Caki2 (cell line): ENCODE measurements at places on chromosomes 1 and 21.

- DNase-seq: no peak
Measured at GRCh38 chr21:29726044-29726443, 213.8 kb downstream of the GRIK1 start.

DNA sequence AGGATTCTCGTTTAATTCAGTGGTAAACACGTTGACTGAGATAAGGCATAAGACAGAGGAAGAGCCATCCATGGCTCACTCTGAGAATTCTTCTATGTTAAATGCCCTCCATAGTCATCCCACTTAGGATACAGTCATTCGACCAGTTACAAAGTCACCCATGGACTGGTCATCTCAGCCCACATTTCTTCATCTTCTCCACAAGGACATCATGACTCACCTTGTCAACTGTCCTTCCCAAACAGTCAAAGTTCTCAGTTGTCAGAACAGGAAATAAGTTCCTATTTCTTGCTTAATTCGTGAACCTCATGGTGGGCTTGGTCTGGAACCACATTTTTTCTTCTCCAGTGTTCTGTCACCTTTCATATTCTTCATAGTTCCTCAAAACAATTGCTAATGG, 133.2 kb downstream of the TGFB2 start:
- DNase-seq: no peak

- no peak for DNase-seq
Measured at GRCh38 chr1:219121679-219122078, 52.0 kb upstream of the LYPLAL1 start.

DNA sequence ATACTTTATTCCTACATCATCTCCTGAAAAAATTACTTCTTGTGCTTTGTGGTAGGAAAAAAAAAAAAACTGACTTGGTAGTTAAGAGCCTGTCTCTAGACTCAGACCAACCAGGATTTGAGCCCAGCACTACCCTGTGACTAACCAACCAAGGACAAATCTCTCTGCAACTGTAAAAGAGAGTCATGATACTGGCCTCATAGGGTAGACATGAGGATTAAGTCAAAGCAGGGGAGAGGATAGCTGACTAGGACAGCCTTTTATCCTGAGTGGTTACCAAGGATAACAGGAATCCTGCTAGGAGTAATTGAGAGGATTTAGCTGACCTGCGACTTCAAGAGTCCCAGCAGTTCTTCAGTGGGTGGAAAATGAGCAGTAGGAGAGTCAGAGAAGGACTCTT, 112.8 kb downstream of the C1orf21 start:
- DNase-seq: no peak

DNA sequence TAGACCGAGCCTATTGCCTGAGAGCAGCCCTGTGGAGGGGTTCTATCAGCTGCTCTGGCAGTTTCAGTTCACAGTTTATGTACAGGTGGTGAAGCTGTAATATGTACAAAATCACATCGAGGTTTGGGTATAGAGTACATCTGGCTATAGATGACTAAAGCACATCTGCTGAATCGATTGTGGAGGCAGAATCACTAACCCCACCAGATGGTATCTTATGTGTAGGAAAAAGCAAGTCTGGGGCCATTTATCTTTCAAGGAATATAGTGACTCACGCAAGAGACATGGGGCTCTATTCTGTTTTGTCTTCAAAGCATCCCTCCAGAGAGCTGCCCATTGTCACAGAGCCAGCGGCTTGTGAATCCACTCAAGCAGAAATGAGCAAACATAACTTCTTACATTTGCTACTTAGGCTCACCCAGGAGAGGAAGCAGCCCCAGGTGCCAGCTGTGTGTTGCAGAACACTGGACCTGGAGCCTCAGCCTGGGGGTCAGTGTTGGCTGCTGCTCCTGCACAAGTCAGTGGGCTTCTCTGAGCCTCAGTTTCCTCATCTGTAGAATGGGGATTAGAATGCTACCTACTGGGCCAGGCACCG, 21.3 kb downstream of the MIIP start:
- DNase-seq: peak; percentile 82

DNA sequence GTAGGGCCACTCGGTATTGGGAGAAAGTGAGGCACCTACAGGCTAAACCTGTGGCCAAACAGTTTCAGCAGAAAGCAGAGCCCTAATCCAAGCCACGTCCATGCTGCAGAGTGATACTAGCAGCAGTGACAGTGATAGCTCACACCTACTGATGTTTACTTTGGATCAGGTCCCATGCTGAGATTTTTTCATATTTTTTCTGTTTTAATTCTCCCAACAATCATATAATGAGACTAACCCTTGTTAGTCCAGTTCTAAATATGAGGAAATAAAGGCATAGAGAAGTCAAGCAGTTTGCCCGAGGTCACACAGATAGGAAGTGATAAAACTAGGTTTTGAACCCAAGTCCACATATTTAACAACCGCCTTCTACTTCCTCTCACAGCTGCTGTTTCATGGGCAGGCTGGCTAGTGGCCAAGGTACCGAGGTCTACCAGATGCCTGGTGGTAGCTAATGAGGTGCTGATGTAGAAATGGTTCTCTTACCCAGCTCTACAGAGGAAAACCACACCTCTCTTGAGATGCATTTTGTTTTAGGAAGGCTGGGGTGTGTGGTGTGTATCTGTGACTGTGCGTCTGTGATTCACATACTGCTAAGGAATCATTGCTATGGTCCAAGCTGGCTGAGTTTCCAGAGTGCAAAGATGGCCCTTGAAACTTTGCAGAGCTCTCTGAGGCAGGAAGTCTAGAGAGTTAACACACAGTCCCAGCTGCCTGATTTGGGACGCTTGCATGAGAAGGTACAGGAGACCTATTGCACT, 80.3 kb upstream of the ARTN start:
- peak; percentile 35 for DNase-seq

DNA sequence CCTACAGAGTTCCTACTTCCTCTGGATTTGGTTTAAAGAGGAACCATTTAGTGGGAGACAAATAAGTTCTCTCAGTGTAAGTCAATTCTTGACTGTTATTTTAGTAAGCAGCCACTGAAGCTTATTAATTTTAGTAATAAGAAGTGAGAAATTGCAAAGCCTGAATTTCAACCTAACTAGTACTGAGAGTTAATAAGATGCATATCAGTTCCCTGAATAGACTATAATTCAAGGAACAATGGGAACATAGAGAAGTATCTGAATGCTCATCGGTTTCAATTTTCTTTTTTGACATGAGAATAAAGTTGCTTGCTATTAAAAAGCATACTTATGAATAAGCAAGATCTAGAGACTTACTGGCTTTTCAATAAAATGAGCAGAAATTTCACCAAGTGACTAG, 8.0 kb upstream of the PPT1 start:
- no peak for DNase-seq

- DNase-seq: no peak
Measured at GRCh38 chr1:223038288-223039006, 104.6 kb downstream of the TLR5 start.

GRCh38 chr1:109181085-109181806, 32.5 kb upstream of the SARS1 start:
- DNase-seq: peak; percentile 80

- DNase-seq: no peak
Measured at GRCh38 chr1:43446881-43447835, 6.6 kb downstream of the HYI start.

DNA sequence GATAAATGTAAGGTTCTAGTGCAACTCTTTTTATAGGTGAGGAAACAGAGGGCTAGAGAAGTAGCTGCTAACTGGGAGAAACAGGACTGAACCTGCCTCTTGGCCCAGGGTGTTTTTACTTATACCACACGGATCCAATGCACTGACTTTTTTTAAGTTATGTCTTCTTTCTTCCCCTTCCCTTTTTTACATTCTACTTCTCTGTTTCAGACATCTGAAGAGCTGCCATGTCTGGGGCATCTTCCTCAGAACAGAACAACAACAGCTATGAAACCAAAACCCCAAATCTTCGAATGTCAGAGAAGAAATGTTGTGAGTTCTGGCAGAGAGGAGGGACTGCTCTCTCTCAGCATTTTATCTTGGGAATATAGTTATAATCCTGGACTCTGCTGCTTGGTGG, 1.4 kb downstream of the PFKFB2 start:
- no peak for DNase-seq

- no peak for DNase-seq
Measured at GRCh38 chr1:195763907-195764374, 844.3 kb downstream of the KCNT2 start.

DNA sequence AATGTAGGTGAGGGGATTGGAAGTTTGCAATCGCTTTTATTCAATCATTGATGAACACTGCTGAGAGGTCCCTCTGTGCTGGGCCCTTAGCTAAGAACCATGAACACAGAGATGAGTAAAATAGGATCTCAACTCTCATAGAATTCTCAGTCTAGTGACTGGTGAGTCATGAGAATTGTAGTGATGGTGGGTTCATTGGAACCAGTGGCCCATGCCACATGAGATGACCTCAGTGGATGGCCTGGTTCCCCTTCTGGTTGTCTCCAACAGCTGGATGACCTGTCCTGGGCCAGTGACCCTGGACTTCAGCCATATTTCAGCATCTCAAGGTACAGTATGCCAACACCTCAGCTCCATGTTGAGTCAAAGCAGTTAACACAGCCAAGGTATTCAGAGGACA, 21.3 kb upstream of the S100A10 start:
- no peak for DNase-seq

GRCh38 chr1:82086739-82087138, 286.0 kb downstream of the ADGRL2 start:
- DNase-seq: peak; percentile 25

- DNase-seq: no peak
Measured at GRCh38 chr1:117590273-117590925, 15.4 kb upstream of the TENT5C start.

- no peak for DNase-seq
Measured at GRCh38 chr1:6989212-6990159, 204.2 kb downstream of the CAMTA1 start.

- DNase-seq: peak; percentile 2
Measured at GRCh38 chr1:102191723-102192122, 195.0 kb upstream of the OLFM3 start.

DNA sequence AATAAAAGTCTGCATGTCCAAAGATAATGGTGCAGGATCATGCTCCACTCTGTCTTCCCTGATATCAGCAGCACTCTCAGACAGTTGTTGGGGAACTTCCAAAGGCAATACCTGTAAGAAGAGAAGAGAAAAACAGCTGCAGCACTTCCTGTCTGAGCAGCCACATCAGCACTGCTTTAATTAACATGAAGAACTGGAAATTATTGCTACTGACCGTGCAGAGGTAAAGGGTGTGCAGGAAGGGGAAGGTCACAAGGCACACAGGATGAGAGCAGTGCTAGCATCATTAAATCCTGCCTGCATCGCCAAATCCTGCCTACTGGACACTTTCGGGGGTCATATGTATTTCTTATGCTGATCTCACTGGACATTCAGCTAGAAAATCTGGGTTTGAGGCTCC, 379.0 kb downstream of the LMX1A start:
- no peak for DNase-seq

GRCh38 chr1:99603699-99604560, 42.0 kb upstream of the PALMD start:
- DNase-seq: no peak

GRCh38 chr21:44458971-44459711, 3.8 kb downstream of the LRRC3 start:
- DNase-seq: no peak

DNA sequence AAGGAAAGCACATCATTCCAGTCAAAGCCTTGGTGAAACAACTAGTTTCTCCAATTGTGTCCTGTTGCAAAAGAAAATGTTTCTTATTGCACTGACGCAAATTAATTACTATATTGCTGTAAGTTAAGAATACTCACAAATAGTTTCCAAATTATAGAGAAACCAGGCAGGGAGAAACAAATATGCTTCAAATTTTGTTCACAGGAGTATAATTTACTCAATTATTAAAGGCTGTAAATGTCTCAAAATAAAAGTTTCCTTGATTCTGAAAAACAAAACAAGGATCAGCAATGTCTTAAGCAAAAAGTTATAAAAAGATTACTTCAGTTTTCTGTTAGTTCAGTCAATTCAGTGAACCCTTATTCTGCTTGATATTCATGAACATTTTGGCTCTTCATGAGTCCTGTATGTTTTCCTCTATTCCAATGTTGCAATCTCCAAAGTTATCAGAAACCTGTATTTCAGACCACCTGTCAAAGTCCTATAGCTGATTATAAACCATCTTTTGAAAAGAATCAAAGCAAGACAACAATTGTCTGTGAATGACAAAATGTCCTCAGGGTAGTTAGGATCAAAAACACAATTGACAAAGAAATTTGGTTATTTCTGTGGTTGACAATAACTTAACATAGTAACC, 11.7 kb upstream of the SYPL2 start:
- DNase-seq: no peak

DNA sequence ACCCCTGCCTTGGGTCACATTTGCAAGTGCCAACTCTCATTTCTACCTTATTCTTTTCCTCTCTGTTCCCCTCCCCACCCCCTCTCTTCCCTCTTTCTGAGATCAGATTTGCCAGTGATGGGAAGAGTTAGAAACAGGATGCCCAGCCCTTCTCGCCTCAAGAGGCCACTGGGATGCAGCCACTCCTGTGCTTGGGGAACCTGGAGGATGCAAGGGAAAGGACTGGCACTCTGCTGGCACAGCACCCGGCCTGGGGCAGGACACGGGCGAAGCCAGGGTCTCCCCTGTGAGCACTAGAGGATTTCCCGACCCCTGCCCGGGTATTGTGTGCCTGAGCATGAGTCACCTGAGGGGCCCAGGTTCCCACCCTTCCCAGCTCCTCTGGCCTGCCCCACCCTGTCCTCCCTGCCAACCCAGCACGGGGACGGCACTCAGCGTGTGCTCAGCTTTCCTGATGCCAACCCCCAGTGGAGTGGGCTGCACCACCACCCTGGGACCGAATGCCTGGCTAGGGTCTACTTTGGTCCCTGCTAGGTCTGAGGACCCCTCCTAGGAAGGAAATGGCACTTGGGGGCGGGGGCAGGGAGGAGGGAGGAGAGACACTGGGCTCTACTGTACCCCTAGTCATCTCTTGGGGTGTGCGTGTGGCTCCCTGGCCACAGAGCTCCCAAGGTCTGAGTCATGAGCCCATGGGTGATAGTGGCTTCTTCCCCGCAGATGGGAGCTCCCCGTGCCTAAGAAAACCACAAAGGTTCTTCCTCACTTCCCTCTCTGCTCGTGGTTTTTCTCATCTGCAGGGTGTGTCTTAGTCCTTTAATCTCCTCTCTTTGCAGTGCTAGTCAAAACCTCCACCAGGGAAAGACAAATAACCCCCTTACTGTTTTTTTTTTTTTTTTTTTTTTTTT, 12.4 kb downstream of the LMNA start:
- DNase-seq: peak; percentile 88

DNA sequence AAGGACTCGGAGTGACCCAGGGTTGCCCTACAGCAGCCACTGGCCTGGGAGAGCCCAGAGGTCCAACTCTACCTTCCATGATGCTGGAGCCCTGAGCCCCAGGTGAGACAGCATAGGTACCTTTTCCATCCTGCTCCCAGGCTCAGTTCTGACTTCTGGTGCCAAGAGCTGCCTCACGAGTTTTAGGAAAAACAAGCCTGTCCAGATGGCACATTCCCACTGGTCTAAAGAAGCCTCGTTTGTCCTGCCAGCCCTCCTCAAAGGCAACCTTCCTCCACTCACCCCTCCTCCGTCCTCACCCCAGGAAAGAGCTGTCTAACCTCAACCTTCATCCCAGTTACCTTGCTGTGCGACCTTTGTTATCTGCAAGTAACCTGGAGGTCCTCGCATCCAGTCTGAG, 53.5 kb upstream of the PRELP start:
- no peak for DNase-seq
